ENCODE measurements at places on chromosomes 3 and 15. TPM values are rescaled to one million over a fixed set of nuclear protein-coding genes. Genes with fewer than 3 reads are reported as not detected.

EFHB gene
- total RNA-seq, result 1.3 TPM

ZWILCH gene
- 4.4 TPM for total RNA-seq

ECE2 gene
- total RNA-seq, result not detected

SUSD5 gene
- 0.26 TPM for total RNA-seq

TMEM266 gene
- total RNA-seq, result 0.19 TPM

All from mesenteric fat pad (tissue), 1 donor.